Hepatic stellate cell (primary cell): ENCODE measurements at places on chromosomes 6 and 20.
A peak's percentile ranks its signal among the peaks of the same experiment; 100 is the strongest.

- no peak for DNase-seq
Measured at GRCh38 chr20:33585413-33585812, 76.7 kb upstream of the C20orf144 start.

GRCh38 chr6:111776236-111777221 lies 96.7 kb downstream of the FYN start:
- no peak for DNase-seq

DNA sequence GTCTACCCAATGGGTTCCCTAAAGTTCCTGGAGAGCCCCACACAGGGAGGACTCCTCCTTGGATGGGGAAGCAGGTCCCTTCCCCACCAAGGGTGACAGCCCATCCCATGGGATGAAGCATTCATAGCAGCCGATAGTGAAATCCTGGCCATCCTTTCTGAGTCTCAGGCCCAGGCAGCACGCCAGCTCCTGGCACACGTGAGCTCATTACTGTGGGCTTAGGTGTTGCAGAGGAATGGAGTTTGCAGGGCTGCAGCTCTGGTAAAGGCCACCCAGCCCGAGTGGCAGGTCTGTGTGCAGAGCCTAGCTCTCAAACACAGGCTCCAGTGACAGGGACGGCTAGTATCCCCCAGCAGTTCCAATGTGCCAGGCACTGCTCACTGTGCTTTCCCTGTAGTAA lies 31.0 kb downstream of the SIRPA start:
- DNase-seq = no peak

- no peak for DNase-seq
Measured at GRCh38 chr20:18001131-18001921, 32.5 kb downstream of the MGME1 start.

- DNase-seq = no peak
Measured at GRCh38 chr6:25777031-25777430, 22.5 kb downstream of the SLC17A4 start.

- no peak for DNase-seq
Measured at GRCh38 chr6:26401389-26401986, 587 bp upstream of the BTN3A1 start.

- DNase-seq = no peak
Measured at GRCh38 chr6:6085928-6086668, 79.4 kb upstream of the NRN1 start.

DNA sequence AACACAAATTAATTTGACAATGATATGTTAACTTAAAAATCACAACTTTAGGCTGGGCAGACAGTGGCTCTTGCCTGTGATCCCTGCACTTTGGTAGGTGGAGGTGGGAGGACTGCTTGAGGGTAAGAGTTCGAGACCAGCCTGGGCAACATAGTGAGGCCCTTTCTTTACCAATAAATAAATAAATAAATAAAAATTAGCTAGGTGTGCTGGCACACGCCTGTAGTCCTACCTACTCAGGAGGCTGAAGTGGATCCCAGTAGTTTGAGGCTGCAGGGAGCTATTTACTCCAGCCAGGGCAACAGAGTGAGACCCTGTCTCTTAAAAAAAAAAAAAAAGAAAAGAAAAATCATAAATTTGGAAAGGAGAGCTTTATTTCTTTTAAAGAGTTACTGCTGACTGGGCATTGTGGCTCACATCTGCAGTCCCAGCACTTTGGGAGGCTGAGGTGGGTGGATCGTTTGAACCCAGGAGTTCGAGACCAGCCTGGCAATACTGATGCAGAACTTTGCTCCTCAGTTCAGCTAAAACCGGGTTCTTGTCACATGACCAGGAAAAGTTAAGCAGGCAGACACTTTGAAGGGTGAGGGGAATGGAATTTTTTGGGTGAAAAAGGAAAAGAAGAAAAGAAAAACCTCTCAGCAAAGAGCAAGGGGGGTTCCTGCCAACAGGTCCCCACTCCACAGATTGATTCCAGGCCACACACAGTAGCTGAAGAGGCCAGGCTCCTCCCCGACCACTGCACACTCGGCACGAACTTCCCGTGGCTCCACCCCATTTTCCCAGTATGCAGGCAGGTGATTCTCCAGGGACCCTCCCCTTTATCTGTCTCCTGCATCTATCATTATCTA lies 44.0 kb upstream of the DDR1 start:
- no peak for DNase-seq

DNA sequence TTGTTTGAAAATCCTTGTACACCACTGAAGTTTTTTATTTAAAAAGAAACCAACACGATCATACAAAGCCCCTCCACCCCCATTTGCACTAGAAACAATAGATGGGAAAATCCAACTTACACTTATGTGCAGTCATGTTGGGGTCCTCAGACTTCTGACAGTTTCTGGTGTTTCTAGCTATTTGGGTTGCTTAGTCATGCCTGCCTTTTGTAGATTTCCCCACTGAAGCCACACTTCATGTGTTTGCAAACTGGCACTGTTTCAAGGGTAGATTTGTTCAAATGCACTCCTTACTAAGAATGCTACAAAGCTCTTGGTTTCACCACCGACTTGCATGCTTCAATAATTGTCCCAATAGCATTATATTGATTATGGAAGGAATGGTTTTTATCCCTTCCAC lies 1.5 kb downstream of the SH3BGRL2 start:
- DNase-seq = no peak

- DNase-seq = no peak
Measured at GRCh38 chr20:38194971-38195504, 30.0 kb upstream of the TGM2 start.

DNA sequence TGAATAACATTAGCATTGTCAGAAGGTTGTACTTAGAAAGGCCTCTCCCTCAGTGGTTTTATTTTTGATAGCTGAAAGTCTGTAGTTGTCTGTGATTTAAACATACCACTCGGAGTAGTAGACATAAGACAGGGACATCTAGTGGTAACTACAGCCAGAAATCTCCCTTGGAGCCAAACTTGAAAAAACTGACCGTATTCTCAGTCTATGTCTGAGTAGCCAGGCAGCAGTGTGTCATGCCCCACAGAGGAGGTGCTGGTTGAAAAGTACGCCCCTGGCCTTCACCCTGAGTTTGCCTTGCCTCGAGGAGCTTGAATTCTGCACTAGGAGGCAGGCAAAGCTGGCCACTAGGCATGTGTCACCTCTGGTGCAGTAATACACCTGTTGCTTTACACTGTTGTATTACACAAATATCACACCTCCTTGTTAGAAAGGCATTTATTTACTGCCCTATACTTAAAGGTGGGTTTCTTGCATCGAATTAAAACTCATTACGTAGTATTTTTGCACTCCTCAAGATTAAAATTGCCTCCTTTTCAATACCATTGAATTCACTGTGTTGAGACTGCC lies 20.8 kb downstream of the ZBTB2 start:
- DNase-seq = no peak

DNA sequence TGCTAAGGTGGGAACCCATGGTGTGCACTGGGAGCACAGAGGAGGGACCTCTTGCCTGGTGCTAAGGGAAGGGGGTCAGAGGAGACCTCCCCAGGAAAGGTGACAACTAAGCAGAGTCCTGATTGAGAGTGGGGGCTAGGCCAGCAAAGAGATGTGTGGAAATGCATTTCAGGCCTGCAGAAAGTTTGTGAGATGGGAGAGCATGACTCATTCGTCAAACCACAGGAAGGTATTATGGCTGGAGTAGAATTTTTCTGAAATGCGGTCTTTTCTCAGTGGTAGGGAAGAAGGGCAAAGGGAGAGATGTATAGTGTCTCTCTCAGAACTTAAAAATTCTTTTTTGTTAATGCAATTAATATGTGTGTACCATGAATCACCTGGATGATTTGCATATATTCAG lies 23.6 kb upstream of the EDN1 start:
- peak; percentile 38 for DNase-seq

- DNase-seq = no peak
Measured at GRCh38 chr6:3921663-3922062, 72.5 kb downstream of the FAM50B start.

GRCh38 chr20:38143646-38144554 lies 21.2 kb downstream of the TGM2 start:
- DNase-seq = peak; percentile 80

DNA sequence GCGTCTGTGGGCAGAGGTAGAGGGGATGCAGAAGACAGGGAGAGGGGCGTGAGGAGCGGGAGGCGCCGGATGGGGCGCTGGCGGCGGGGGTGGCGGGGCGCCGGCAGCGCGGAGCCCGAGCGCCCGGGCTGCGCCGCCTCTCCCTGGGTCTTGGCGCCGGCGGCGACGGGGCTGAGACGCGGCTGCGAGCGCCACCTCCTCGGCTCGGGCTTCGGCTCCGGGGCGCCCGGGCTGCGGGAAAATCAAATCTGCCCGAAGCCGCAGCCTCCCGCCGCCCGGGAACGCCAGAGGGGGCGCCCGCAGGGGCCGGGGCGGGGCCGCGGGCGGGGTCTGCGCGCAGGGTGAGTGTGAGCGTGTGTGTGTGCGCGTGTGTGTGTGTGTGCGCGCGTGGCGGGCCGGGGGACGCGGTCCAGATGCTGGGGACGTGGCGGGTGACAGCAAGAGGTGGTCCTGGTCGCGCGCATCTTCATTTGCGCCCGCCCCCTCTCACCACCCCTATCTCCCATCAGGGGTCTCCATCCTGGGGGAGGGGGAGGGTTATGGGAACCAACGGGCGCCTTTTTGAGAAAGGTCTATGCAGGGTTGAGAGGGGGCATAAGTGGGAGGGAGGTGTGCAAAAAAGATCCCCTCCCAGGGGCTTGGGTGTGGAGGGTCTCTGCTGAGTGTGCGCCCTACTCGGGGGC lies 646 bp upstream of the CPNE5 start:
- peak; percentile 57 for DNase-seq

- DNase-seq = no peak
Measured at GRCh38 chr20:7926767-7927166, 13.5 kb downstream of the HAO1 start.

DNA sequence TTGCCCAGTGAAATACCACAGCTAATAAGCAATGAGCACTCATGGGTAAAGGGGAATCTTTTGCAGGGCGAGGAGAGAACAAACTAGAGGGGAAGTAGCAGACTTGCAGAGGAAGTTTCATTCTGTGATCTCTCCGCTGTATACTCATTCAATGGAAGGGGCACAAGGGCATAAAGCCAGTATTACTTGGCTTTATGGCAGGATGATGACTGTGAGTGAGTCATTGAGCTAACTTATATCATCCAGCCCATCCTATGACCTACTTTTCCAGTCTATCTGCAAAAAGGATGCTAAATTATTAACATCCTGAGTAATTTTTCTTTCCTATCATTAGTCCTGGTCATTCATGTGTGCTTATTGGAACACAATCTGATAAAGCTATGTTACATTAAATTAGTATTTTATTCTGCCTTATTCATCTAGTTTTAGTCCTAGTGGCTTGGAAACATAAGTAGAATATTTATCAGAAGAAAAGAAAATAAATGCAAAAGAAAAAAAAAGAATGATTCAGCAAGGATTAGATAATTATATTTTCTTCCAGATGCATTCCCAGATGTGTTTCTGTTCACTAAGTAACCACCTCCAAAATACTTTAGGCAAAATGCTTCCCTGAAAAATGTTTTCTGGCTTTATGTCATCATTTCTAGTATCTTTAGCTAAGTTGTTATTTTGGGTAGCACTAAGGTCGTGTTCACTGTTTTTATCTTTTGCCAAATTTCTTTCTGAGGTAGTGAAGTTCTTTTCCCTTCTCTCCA lies 471.7 kb downstream of the CDKAL1 start:
- peak; percentile 33 for DNase-seq

DNA sequence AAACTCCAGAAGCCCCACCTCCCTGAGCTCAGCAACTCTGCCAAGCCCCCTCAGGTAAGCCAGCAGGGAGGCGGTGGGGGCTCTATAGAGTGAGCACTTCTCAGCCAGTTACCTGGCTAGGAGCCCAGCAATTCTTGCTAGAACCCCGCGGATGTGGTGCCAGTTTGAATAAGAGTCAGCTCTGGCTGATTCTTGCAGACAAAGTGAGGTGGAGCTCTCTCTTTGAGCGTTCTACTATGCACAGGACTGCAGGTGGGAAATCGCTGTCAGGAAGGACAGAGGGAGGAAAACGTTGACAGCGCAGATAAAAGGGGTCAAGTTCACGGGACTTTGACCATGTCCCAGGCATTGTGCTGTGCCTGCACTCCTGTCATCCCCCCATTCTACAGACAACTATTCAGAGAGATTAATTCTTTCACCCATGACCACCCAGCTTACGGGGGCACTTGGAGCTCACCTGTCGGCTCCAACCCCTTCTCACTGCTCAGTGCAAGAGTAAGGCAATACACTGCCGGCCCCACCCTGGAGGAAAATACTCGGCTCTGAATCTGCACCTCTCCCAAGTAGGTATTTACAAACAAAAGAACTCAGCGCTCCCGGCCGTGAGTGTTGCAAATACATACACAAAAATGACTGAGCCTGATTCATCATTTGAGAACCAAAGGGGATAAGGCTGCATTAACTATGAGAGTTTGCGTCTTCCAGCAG lies 92.9 kb downstream of the ANKRD60 start:
- no peak for DNase-seq
